ENCODE measurements at places on chromosomes 2 and 18.
A peak's percentile ranks its signal among the peaks of the same experiment; 100 is the strongest.

GRCh38 chr2:65608916-65609315 lies 176.5 kb upstream of the SPRED2 start:
- no peak for DNase-seq

DNA sequence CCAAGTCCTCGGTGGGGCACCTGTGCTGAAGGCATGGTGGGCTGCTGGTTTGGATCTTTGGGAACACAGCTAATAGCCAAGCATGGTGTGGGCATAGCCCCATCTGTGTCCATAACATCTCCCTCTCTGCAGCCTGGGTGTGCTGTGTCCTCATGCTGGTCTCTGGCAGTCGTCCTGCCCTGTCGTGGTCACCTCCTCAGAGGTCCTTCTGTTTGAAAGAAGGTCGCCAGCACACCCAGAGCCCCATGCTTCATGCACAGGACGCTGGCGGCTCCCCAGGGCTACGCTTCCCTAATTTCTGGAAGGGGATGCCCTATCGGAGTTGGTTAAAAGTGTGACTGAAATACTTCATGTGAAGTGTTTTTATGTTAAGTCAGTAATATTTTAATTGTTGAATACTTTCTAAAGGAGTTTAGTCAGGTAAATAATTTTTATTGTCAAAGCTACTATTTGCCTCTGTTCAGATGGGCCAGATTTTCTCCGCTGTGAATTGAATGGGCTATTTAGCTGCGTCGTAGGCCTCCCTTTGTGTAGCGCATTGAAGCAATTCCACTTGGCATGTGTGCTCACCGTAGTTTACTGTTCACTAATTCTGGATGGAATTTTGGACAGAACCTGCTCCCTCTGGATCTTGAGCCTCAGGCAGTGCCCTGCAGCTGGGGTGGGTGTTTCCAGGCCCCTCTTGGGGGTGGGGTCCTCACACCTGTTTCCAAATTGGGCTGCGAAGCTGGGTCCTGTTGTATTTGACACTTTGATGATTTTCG lies 81.9 kb downstream of the WDSUB1 start:
- DNase-seq, result no peak

DNA sequence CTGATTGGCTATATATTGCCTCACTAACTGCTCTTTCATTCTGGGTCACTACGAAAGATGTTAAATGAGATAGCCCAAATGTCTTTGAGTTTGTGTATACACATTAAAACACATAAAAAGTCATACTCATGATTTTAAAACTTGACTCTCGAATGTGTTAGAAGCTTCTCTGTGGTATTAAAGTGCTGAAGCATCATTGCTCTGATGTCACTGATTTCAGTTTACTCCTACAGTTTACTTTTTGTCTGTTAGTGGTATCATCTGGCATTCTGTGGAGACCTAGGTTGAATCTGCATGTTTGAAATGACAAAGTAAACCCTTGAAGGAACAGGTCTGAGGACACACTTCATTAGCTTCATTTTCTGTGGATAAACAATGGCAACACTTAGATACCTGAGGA lies 10.7 kb downstream of the NT5DC4 start:
- no peak for DNase-seq

DNA sequence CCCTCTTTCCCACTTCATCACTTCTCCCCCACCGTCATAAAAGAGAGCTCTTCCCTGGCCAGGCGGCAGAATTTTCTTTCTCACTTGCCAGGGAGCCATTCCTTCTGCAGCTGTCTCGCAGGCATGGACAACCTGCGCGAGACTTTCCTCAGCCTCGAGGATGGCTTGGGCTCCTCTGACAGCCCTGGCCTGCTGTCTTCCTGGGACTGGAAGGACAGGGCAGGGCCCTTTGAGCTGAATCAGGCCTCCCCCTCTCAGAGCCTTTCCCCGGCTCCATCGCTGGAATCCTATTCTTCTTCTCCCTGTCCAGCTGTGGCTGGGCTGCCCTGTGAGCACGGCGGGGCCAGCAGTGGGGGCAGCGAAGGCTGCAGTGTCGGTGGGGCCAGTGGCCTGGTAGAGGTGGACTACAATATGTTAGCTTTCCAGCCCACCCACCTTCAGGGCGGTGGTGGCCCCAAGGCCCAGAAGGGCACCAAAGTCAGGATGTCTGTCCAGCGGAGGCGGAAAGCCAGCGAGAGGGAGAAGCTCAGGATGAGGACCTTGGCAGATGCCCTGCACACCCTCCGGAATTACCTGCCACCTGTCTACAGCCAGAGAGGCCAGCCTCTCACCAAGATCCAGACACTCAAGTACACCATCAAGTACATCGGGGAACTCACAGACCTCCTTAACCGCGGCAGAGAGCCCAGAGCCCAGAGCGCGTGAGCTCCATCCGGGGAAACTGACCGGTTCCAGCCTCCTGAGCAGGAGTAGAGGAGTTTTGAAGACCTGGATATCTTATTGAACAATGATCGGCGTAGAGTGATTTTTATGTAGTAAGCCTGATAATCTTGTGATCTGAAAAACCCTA lies at the start of gene MSGN1:
Gene MSGN1, plus strand, starts transcription at position 65 of the 850 bp plus-strand sequence. Its CDS starts 59 bp downstream, at position 124.
- no peak for DNase-seq

DNA sequence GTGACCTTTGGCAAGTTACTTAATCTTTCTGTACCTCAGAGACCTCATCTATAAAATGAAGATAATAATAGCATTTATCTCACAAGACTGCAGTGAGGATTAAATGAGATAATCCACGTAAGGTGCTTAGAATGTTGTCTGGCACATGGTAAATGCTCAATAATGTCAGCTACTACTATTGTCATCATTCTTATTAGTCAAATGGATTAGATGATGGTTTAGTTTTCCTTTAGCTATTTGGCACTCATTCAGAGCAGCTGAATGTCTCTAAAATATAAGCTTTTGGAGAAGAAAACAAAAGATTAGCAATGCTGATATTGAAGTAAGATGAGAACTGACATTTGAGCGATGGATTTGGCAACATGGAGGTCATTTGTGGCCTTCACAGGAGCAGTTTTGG lies 125.1 kb downstream of the AQP4 start:
- no peak for DNase-seq

GRCh38 chr2:42888321-42889245 lies 96.2 kb upstream of the HAAO start:
- DNase-seq, result no peak

DNA sequence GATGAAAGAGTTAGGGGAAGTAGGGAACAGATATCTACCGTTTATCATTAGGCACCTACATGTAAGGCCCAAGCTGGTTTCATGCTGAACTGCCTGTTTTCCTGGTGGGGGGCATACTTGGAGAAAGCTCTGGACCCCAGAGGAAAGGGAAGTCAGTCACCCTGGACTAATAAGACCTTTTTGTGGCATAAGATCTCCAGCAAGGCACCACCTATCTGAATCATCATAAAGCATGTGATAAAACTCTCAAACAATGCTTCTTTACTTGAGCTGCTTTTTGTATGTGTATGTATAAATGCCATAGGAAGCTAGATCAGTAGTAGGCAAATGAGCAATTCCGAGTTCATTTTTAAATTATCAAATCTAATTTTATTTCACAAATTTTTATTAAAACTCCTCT lies 104.8 kb downstream of the TANC1 start:
- no peak for DNase-seq

GRCh38 chr18:12409469-12409868 lies 1.7 kb downstream of the PRELID3A start:
- DNase-seq, result no peak

GRCh38 chr2:138440759-138441158 lies 60.8 kb upstream of the SPOPL start:
- DNase-seq, result no peak

DNA sequence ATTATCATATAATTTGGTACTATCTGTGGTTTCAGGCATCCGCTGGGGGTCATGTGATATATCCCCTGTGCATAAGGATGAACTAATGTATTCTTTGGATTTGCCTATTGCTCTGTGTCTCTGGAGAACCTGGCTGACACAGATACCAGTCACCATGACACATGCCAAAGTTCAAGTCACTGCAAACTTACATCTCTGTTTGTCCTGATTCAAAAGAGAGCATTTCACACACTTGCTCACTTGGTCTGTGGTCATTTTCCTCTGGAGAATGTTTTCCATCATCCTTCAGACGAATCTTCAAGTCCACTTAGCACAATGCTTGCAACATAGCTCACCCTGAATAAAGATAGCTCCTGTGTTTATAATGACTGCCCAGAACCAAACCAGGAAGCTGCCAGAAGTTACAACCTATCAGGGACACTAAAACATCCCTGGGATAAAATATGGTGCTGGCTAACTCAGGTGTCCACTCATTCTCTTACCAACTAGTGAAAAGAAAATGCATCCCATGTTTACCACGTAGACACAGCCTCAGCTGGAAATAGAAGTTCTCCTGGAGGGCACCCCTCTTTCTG lies 18.1 kb downstream of the SULT1C3 start:
- DNase-seq, result no peak

- DNase-seq, result no peak
These were observed 467.4 kb upstream of the CDH20 start for GRCh38 chr18:60865801-60866200.

DNA sequence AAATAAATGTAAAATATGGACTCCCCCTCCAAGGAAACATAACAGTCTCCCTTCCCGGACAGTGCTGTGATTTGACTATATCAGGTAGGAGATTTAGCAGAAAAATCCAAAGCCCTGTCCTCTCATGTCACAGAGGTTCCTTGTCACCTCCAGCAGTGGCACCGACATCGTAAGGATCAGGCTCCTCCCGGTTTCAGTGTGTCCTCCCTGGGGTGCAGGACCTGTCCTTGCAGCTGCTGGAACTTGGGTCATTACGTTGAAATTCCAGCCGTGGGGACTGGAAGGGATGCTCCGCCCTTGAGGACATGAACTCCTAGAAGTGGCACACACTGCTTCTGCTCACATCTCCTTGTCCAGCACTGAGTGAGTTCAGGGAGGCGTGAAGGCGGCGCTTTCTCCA lies 101.1 kb upstream of the ODC1 start:
- no peak for DNase-seq

DNA sequence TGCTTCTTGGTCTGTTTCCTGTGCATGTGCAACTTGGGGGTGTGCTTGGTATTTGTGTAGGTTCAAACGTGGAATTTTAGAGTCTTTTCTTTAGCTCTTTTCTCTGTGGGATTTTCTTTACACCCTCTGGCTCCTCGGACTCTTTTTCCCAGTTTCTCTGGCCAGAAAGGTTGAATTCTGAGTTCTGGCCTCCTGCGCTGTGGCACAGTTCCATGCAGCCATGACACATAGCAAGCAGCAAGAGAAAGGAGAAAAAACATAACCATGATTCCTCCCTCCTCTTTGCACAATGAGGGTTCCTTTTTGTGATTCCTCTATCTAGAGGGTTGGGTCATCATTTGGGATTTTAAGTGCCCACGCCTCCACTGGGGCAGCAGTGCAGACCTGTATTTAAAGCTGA lies 33.8 kb downstream of the TMEM182 start:
- no peak for DNase-seq

- DNase-seq, result no peak
These were observed 75.2 kb upstream of the SIX2 start for GRCh38 chr2:45084361-45085020.

GRCh38 chr2:120898961-120899750 lies 163.5 kb downstream of the GLI2 start:
- DNase-seq, result no peak

DNA sequence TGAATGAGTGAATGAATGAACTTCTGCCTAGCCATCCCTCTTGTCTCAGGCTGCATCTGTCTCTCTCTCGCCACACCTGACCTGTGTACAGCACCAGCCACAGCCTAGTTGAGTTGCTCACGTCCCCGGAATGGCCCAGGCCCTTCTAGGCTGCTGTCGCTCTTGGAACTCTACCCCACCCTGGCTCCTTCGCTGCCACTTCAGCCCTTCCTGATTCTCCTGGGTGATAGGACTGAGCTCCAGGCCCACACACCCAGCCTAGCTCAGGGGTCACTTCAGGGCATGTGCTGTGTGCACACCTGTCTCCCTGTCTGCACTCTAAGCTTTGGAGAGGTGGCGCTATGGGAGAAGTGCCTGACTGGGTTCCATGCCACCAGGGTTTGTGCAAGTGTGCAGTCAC lies 236.6 kb downstream of the GLI2 start:
- DNase-seq, result no peak

GRCh38 chr2:11742317-11742701 lies 4.1 kb upstream of the LPIN1 start:
- DNase-seq, result no peak

GRCh38 chr2:144631636-144632035 lies 111.7 kb upstream of the ZEB2 start:
- no peak for DNase-seq

DNA sequence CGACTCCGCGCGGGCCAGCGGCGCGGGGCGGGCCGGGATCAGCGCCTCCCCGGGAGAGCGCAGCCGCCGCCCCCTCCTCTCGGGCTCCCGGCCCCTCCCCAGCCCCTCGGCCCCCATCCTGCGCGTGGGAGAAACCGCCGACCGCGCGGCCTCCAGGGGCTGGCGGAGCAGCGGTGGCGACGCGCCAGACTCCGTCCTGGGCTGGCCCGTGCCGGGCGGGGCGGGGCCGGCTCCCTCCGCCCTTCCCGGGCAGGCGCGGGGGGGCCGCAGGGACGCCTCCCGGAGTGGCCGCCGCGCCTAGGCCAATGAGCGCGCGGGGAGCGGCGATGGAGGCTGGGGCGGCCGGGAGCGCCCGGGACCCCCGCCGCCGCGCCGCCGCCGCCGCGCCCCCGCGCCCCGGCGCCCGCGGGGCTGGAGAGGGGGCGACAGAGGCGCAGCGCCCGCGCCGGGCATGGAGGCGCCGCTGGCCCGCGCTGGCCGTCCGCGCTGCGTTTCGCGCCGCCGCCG lies 49.1 kb downstream of the KCNIP3 start:
- no peak for DNase-seq

DNA sequence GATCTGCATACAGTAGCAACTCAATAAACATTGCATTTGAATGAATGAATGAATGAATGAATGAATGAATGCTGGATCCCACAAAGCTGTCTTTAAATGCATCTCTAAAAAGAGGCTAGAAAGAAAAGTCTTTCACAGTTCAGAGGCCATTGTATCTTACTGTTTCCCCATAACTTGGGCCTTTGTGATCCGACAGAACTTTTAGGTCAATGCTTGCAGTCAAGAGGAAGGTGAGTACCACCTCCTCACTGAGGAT lies 119.9 kb upstream of the COPS8 start:
- no peak for DNase-seq

GRCh38 chr2:58449286-58450010 lies 208.3 kb upstream of the FANCL start:
- peak; percentile 20 for DNase-seq

GRCh38 chr2:230713331-230714135 lies 891 bp downstream of the CAB39 start:
- no peak for DNase-seq

GRCh38 chr2:33292981-33293595 lies 183.4 kb upstream of the RASGRP3 start:
- peak; percentile 34 for DNase-seq

GRCh38 chr2:226620176-226620575 lies 179.4 kb downstream of the IRS1 start:
- no peak for DNase-seq

- DNase-seq, result no peak
These were observed 166.1 kb downstream of the ANKRD30B start for GRCh38 chr18:14914121-14914520.

DNA sequence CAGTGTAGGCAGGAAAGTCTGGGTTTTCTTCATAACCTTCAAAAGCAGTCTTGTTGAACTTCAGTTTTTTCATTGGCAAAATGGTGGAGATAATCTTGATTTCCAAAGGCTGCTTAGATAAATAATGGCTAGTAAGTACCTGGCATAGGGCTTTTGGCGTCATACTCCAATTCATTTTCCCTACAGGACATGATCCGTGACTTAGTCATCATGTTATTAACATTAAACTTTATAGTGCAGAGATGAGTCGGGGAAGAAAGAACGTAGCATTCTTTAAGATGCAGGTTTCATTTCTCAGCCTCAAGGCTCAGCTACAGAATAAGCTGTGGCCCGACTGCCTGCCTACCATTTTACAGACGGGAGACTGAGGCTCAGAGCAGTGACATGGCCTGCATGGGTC lies 64.0 kb downstream of the RALBP1 start:
- DNase-seq, result no peak

- DNase-seq, result no peak
These were observed 149.5 kb downstream of the ATP9B start for GRCh38 chr18:79218605-79219190.
